HEK293T (cell line): ENCODE measurements at places on chromosomes 7 and 10.

GRCh38 chr10:4662576-4663161 lies 163.3 kb upstream of the AKR1E2 start:
- DNase-seq = no peak

DNA sequence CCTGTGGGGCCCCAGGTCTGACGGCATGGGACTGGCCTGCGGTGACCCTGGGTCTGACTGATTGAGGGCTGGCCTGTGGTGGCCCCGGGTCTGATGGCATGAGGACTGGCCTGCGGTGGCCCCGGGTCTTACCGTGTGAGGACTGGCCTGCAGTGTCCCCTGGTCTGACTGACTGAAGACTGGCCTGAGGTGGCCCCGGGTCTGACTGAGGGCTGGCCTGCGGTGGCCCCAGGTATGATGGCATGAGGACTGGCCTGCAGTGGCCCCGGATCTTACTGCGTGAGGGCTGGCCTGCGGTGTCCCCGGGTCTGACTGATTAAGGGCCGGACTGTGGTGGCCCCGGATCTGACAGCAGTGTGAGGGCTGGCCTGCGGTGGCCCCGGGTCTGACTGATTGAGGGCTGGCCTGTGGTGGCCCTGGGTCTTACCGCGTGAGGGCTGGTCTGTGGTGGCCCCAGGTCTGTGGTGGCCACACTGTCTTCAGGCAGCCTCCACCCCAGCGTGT lies 10.9 kb downstream of the JAKMIP3 start:
- no peak for DNase-seq

DNA sequence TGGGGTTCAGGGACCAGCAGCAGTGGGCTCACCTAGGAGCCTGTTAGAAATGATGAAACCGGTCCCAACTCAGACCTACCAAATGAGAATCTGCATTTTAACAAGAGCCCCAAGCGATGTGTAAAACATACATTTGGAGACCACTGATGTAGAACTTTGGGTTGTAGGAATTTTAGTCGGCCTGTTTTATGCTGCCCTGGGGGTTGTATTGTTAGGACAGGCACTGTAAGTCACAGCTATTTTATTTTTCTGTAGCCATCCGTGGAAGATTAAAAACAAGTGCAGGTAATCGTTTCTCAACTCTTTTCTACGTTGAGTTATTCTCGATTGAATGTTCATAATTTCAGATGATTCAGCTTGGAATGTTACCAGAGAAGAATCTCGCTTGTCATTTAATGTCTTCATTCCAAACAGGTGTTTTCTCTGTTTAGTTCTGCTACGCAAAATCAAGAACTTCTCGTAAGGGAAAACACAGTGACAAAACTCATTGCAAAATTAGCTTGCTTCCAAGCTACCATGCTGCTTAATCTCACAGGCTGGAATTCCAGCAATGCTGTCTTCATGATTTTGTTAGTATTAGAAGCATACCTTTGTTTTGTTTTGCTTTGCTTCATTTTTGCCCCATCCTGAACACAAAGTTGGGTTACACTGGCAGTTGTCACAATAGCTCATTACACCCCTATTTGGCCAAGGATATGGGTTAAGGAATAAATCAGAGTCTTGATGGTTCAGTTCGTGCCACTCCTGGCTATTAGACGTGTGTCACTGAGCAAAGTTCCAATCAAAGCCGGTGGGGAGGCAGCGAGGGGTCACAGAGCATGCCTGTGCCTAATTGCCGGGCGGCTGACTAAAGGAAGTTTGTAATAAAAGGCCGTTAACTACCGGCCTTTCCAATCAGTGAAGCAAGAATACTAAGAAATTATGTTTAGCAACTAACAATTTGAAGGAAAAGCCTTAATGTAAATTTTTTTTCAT lies 676.9 kb downstream of the GATA3 start:
- no peak for DNase-seq

DNA sequence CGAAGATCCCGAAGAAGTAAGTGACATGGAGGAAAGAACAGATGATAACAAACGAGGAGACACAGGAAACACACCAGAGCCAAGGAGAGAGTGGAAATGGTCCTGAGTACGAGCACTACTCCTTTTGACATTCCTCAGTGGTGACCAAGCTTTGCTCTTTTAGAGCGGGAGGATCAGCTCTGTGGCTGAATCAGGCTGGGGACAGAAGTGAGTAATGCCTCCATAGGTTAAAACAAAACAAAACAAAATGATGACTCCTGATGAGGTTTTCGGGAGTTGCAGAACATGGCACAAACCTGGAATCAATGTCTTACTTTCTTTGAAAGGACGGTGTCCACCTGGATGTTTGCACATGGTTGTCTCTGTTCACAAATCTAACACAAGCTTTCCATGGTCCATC lies 30.3 kb upstream of the TCF7L2 start:
- no peak for DNase-seq

GRCh38 chr7:332646-333392 lies 42.8 kb downstream of the FOXL3 start:
- peak; percentile 88 for DNase-seq

GRCh38 chr7:64621656-64622055 lies 44.3 kb upstream of the ZNF107 start:
- DNase-seq = no peak

- DNase-seq = no peak
Measured at GRCh38 chr7:95737828-95738505, 34.4 kb upstream of the DYNC1I1 start.

DNA sequence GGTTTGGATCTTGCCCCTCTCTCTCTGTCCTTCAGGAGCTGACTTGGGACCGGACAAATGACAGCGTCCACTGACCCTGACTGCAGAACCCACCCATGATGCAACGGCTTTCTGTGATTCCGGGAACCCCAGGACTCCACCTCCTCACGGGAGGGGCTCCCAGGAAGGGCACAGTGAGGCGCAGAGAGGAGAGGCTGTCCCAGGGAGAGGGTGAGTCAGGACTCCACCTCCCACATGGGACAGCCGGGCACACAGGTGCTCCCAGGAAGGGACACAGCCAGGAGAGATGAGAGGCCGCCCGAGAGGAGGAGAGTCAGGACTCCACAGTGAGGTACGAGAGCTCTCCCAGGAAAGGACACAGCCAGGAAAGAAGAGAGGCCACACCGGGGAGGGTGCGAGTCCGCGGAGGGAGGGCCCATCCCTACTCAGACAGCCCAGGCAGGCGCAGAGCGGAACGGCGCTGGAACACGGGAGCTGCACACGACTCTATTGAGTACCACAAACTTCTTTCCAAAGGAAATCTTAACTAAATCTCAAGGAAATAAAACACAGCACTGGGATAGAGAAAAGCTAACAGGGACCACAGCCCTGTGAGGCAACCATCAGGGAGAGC lies 162.5 kb downstream of the MAD1L1 start:
- no peak for DNase-seq

- DNase-seq = no peak
Measured at GRCh38 chr7:117134411-117134810, 181.1 kb downstream of the ST7 start.

DNA sequence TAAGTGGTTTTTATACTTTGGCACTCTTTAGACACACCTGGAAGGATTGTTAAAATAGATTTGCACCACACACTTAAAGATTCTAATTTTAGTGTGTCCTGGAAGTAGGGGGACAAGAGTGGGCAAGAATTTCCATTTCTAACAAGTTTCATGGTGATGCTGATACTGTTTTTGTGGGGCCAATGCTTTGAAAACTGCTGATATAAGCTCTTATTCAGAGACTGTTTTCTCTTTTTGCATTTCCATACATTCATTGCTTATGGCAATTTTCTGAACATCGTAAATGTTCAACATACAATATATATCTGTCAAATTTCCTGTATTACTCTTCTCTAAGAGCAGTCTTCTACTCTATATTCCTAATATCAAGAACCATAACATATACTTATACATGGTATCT lies 79.0 kb downstream of the TFEC start:
- no peak for DNase-seq

GRCh38 chr10:132742167-132742836 lies 43.6 kb downstream of the NKX6-2 start:
- DNase-seq = no peak

DNA sequence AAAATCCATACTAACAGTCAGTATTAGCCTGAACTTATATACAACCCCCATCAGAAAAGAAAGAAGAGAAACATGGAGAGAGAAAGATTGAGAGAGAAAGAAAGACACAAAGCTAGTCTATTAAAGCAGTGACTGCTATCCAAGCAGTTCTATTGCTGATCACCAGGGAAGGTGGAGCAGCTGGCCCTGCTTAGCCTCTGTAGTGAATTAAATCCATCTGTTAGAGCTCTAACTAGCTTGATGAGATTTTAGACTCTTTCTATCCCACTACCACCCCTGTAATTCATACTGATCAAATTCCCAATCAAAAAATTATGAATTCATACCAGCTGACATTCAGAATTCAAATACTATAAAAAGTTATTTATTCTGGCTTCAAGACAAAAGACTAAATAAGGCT lies 486.0 kb upstream of the LRRN3 start:
- DNase-seq = no peak

DNA sequence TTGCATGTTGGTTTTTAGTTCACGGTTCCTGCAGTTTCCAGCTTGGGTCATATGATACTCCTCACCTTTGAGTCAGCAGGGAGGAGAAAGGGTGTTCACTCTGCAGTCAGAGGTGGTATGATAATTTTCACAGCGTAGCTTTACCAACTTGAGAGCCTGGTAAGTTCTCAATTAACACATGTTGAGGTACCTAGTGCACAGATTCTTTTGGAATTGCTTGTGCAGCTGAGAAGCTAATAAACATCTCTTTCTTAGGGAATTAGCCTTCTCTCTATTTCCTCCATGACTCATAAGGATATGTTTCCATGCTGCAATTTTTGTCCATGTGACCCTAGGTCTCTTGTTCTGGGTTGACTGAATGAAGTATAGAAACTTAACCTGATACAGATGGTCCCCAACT lies 166.6 kb downstream of the KIF20B start:
- DNase-seq = no peak

- DNase-seq = no peak
Measured at GRCh38 chr10:58209669-58210068, 58.0 kb downstream of the IPMK start.

- DNase-seq = peak; percentile 66
Measured at GRCh38 chr10:102615361-102615760, 28.9 kb upstream of the TRIM8 start.

DNA sequence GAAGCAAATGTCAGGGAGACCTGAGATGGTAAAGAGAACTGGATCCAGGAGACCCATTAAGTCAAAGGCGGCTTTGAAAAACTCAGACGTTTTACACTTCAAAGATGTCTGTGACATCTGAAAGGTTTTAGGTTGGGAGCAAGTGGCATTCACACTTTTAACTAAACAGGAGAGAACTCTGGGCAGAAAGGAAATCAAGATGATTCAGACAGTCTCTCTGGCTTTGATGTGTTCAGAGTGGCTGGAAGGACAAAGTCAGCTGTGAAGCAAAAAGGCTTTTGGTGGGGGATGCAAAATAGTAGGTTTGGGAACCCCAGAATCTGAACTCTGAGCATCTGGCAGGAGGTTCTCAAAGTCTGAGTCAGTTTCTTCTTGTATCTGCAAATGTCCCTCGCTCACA lies 66.6 kb downstream of the PRKCQ start:
- DNase-seq = no peak

DNA sequence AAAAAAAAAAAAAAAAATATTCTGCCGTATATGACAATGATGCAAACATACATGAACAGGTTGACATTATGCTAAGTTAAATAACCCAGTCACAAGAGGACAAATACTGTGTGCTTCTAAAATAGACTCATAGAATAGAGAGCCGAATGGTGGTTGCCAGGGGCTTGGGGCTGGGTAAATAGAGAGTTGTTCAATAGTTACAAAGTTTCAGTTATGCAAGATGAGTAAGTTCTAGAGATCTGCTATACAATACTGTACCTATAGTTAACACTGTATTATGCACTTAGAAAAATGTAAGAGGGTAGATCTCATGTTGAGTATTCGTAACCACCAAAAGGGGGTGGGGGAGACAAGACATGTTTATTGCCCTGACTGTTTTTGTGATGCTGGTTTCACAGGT lies 77.1 kb upstream of the GNAI1 start:
- DNase-seq = no peak

DNA sequence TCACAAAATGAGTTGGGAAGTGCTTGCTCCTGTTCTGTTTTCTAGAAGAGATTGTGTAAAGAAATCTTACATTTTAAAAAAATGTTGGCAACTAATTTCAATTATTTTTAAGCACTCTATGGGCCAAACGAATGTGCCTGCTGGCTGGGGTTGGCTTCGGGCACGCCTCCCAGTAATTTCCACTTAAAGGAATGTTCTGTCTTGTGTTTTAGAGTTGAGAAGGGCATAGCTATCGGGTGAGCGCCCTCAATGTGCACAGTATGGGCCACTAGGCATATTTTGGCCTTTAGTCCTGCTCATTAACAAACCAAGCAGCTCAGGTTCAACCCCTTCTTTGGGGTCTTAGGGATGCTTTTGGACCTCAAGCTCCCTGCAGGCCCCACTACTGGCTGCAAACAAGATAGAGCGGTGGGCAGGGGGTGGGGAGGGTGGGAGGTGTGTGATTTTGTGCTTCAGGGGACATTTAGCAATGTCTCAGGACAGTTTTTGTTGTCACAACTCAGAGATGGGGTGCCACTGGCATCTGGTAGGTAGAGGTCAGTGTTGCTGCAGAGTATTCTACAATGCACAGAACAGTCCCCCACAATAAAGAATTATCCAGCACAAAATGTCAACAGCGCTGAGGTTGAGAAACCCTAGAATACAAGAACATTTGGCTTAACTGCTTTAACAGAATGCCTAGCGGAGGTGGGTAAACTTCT lies 40.7 kb downstream of the TACC2 start:
- DNase-seq = no peak

DNA sequence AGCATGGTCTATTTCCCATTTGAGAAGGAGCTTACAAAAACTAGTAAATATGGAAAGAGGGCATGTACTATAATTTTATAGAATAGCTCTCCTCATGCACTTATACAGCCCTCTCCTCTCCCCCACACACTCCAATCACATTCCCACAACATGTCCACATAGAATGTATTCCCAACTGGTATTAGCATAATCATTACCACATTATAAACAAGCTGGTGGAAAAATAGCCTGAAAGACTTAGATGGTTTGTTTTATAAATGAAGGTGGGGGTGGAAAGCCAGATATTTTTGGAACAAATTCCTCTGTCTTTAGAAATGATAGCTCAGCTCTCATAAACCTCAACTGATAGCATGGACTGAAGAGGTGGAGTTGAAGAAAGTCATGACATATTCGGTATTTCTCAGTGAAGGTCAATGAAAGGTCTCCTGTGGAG lies 410.1 kb downstream of the SUGCT start:
- DNase-seq = no peak
